ENCODE measurements at places on chromosomes 16 and 17.

- no peak for DNase-seq
Observed at GRCh38 chr17:48904428-48904827, 3.8 kb upstream of the UBE2Z start.

DNA sequence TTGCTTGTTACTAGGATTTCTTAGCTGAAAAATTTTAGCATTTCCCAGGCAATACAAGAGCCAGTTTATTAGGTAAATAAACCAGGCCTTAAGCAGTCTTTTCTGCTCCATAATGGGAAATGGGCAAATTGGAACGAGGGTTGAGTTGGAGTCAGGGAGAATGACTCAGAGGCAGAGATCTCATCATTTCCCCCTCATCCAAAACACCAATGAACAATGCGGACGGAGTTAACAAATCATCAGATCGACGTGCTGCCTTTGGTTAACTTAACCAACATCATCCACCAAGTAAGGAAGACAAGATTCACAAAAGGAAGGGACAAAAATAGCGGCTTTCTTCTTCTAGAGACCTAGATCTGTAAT lies 243.5 kb downstream of the STX8 start:
- no peak for DNase-seq

DNA sequence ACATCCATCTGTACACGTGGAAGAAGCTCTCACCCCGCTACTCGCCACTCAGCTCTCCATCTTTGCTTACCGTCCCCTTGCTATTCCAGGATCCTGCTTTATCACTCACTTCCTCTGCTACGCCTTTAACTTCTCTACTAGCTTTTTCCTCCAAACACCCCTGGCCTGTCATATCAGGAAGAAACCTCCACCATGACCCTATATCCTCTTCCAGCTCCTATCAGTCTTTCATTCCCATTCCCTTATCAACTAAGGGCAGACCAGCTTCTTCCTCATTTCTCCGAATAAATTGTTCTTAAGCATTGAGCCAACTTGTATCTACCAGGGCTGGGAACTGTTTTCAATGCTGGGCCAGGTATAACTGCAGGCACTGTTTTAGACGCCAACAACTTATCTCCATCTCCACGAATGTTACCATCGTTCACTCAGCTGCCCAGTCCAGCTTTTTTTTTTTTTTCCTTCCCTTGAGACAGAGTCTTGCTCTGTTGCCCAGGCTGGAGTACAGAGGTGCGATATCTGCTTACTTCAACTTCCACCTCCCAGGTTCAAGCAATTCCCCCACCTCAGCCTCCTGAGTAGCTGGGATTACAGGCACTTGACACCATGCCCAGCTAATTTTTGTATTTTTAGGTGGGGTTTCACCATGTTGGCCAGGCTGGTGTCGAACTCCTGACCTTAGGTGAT lies 4.3 kb downstream of the IQCK start:
- DNase-seq: no peak

DNA sequence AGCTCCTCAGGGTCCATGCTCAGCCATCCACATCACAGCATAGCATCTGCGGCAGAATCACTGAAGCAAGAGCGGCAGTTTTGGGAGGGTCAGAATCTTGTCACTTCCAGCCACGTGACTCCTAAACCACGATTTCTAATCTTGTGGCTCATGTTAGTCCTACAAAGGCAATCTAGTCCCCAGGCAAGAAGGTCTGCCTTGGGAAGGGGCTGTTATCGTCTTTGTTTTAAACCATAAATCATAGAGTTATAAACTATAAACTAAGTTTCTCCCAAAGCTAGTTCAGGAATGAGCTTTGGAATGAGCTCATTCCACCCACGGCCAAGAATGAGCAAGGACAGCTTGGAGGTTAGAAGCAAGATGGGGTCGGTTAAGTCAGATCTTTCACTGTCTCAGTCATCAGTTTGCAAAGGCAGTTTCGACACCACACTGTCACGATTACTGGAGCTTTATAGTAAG lies 20.8 kb upstream of the DNAH17 start:
- no peak for DNase-seq

- no peak for DNase-seq
Observed at GRCh38 chr17:1294157-1294717, 14.8 kb downstream of the TRARG1 start.

DNA sequence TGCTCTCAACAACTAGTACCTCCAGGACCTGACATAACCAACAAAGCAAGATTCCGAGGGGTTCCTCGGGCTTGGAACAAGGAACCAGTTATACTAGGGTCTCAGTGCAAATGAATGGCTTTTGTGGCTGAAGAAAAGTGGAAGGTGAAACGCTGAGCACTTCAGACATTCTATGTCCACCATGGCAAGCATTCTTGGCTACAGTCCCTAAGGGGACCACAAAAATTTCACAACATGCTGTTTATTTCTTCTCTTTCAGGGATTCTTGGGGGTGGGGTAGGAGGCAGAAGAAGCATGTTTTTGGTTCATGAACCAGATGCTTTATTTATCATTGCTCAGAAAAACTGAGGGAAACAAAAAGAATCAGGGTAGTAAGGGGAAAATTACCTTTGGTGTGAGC lies 479.9 kb upstream of the CDH11 start:
- DNase-seq: no peak

GRCh38 chr16:1037394-1038257 lies 34.9 kb upstream of the SSTR5 start:
- no peak for DNase-seq
